Glomerular endothelial cell (primary cell): ENCODE measurements at places on chromosomes 11 and 22. TPM values are rescaled to one million over a fixed set of nuclear protein-coding genes. Genes with fewer than 3 reads are reported as not detected.

GRCh38 chr22:46029574-46030200 is 52.7 kb upstream of the WNT7B start:
- DNase-seq: no peak

- DNase-seq: no peak
Measured at GRCh38 chr11:75182664-75183063, 31.8 kb downstream of the SLCO2B1 start.

GRCh38 chr11:72525466-72525865 is 91.1 kb upstream of the CLPB start:
- no peak for DNase-seq

GRCh38 chr11:106158406-106158805 is 80.9 kb downstream of the AASDHPPT start:
- DNase-seq: no peak

- no peak for DNase-seq
Measured at GRCh38 chr11:96097844-96098421, 174.0 kb upstream of the MTMR2 start.

Gene SNX32
- 0.63 TPM in 1 of 2 replicates, not detected in the other for total RNA-seq

- no peak for DNase-seq
Measured at GRCh38 chr22:39612811-39613548, 42.4 kb downstream of the CACNA1I start.

Gene SMPD1
- total RNA-seq: 89.0 and 90.5 TPM in 2 replicates

Gene ANKK1
- total RNA-seq: 0.12 TPM in 1 of 2 replicates, not detected in the other

Gene FRMD8
- total RNA-seq: 120 and 121 TPM in 2 replicates

Gene CARNS1
- total RNA-seq: 0.10 and 0.18 TPM in 2 replicates

Gene CDKN1C
- total RNA-seq: 8.1 and 10.1 TPM in 2 replicates
